ENCODE measurements at places on chromosomes 4 and X.

- DNase-seq = no peak
Observed at GRCh38 chr4:183260491-183261151, 59.5 kb downstream of the CLDN22 start.

DNA sequence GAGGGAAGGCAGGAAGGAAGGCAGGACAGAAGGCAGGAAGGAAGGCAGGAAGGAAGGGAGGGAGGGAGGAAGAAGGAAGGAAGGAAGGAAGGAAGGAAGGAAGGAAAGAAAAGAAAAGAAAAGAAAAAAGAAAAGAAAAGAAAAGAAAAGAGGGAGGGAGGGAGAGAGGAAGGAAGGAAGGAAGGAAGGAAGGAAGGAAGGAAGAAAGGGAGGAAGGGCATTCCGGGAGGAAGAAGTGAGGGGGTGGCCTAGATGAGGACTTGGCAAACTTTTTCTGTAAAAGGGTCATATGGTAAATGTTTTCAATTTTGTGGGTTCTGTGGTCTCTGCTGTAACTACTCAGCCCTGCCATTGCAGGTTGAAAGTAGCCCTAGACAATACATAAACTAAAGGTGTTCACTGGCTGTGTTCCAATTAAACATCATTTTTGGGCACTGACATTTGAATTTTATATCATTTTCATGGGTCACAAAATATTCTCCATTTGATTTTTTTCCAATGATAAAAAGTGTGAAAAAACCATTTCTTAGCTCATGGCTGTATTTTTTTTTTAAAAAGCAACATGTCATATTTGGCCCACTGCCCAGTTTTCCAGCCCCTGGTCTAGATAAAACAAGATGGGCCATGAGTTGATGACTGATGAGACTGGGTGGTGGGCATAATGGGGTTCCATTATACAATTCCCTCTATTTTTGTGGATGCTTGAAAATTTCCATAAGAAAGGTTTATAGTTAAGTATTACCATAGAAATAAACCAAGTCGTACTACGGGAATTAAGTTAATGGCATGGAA, 3.1 kb downstream of the ZNF630 start:
- DNase-seq = no peak

GRCh38 chr4:4659871-4660651, 118.2 kb upstream of the STX18 start:
- no peak for DNase-seq

- no peak for DNase-seq
Observed at GRCh38 chr4:161321706-161322105, 842.1 kb downstream of the FSTL5 start.

DNA sequence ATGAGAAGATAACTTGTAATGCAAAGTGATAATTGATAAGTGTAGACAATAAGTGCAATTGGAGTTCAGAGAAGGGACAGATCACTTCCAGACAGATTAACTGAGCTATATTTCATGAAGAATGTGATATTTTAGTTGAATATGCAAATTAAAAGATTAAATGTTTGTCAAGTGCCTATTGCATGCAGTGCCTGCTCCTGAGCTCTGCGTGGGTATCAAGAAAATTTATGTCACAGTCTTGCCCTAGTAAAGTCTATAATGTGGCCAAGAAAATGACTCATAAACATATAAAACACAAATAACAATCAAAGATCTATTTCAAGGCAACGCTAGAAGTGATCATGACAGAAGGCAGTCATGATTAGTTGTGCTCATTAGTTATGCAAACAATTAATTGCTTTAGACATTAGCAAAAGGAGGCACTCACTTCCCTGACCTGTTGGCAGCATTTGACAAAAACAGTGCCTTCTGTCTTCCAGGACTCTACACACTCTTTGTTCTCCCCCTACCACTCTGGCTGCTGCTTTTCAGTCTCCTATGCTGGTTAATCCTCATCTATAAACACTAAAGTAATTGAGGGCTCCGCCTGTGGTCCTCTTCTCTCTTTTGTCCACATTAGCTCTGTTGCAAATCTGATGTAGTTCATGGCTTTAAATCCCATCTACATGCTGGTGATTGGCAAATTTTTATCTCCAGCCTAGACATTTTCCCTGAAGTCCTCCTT, 47.7 kb downstream of the ARHGEF38 start:
- no peak for DNase-seq

DNA sequence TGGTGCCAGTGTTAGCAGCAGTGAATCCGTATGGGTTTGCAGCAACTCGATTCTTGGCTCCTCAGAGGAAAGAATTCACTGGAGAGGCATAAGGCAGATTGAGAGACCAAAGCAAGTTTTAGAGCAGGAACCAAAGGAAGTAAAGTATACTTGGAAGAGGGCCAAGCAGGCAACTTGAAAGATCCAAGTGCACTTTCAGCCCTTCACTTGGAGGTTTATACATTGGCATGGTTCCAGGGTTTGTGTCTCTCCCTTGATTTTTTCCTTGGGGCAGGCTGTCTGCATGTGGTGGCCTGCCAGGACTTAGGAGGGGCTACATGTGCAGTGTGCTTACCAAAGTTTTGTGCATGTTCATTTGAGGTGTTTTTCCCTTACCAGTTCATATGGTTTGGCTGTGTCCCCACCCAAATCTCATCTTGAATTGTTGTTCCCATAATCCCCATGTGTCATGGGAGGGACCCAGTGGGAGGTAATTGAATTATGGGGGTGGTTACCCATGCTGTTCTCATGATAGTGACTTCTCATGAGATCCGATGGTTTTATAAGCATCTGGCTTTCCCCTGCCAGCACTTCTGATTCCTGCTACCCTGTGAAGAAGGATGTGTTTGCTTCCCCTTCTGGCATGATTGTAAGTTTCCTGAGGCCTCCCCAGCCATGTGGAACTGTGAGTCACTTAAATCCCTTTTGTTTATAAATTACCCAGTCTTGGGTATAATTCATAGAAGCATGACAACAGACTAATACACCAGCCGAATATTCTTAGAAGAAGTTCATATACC, 86.2 kb upstream of the TSPAN5 start:
- no peak for DNase-seq

DNA sequence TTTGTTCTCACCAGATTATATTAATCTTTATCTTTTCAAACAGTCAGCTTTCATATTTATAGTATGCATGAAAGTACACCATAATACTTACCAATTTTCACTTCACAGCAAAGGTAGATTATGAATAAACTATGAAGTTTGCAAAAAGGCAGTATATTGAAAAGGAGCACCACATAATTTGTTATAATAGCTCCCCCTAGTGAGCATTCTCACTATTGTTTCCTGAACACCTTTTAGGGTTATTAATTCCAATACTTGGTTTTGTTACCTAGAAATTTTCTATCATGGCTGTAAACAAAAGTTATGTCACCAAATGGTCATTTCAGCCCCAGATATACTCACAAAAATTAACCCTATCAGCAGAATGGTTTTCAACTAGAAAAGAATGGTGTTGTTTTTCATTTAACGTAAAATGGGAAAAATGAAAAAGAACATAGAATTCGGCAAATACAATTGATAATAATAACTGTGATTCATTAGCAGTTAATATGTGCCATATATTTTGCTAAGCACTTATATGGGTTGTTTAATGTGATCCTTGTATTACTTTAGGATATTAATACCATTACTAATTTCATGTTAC, 30.2 kb upstream of the NKX6-1 start:
- DNase-seq = no peak

DNA sequence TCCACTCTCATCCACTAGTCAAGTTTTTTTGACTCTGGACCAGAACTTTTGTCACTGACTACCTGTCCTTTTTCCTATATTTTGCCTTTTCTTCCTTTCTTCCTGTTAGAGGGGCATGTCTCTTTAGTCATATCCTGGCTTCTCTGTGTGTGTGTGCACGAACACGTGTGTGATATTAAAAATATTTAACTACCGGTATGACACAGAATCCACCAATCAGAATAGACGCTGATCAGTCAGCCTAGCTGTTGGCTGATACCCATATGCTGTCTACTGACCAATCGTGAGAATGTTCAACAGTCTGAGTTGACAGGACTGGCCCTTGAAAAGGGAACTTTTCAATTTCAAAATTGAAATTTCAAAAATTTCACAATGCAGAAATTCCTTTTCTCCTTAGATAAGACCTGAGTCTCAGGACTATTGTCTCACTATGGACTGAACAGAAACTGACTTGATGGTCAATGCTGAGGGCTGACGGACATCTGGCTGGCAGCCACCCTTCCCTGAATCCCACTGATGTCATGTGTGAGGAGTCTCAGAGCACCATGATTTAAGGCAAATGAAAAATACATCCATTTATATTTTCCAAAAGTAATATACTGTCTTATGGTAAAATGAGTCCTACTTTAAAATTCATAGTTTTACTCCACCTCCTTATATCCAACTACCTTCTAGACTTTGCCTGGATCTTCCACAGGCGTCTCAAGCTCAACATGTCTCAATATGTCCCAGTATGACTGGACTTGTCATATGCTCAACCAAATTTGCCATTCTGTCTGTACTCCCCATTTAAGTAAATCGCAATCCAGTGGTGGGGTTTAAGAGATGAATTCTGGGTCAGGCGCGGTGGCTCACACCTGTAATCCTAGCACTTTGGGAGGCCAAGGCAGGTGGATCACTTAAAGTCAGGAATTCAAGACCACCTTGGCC, 78.0 kb downstream of the CHRNA9 start:
- no peak for DNase-seq

DNA sequence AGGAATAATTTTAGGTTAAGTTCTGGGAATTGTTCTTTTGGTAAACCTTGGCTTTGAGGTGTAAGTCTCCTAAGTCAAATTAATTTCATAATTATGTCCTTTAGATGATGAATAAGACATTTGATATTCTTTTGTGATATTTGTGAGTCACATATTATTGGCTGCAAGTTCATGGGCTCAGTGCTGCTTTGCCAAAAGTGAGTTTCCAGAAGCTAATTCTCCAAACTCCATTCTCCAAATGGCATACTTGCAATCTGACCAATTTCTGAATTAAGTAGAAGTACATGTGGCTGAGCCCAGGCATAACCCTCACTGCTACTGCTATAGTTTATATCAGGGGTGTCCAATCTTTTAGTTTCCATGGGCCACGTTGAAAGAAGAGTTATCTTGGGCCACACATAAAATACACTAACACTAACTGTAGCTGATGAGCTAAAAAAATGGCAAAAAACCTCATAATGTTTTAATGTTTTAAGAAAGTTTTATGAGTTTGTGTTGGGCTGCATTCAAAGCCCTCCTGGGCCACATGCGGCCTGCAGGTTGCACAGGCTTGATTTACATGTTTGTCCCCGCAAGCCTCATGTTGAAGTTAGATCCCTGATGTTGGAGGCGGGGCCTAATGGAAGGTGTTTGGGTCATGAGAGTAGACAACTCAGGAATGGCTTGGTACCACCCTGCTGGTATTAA, 196.1 kb downstream of the ZNF330 start:
- DNase-seq = no peak

DNA sequence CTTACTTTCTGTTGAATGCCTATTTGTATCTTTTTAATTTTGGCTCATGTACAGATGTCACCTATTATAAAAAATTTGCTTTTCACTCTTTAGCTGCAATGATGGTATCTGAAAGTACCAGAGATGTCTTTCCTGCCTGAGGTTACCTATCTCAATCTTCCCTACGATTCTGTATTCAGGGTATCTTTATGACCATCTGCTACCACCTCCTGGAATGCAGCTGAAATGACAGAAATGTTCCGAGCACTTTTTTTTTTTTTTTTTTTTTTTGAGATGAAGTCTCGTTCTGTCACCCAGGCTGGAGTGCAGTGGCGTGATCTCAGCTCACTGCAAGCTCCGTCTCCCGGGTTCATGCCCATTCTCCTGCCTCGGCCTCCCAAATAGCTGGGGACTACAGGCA, 136.4 kb downstream of the REPS2 start:
- no peak for DNase-seq

DNA sequence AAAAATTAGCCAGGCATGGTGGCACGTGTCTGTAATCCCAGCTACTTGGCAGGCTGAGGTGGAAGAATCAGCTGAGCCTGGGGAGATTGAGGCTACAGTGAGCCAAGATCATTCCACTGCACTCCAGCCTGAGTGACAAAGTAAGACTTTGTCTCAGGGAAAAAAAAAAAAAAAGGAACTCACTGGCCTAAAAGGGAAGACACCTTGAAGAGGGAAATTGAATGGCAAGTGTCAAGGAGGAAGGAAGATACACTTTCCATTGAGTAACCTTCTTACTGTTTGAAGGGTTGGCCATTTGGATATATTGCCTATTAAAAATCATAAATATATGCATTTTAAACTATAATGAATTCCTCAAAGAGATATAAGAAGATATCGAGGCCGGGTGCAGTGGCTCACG, 147.5 kb upstream of the FAM241A start:
- no peak for DNase-seq

- DNase-seq = no peak
Observed at GRCh38 chr4:13881892-13882291, 254.4 kb upstream of the BOD1L1 start.

- no peak for DNase-seq
Observed at GRCh38 chr4:170526471-170526870, 436.7 kb upstream of the AADAT start.

DNA sequence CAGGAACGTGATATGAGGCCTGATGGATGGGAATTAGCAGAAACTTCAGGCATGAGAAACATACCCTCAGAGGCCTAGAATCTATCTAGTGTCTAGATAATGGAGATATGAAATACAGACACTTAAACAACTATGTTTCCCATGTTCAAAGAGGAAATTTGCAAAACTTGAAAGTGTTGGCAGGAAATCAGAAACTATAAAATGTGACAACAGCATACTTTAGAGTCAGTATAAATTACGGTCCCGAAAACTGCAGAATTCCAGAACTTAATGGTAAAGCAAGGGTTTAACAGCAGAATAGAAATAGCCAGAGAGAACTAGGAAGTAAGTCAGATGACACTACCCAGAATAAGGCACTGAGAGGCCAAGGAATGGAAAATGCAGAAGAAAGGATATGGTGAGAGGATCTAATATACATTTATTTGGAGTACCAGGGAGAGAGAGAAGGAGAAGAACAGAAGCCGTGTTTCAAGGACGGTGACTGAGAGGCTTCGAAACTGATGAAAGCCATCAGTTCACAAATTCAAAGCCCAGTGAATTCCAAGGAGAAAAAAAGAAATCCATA, 7.4 kb downstream of the HTT-AS start:
- DNase-seq = no peak

GRCh38 chr4:66613591-66613990, 931.7 kb downstream of the CENPC start:
- no peak for DNase-seq

- DNase-seq = no peak
Observed at GRCh38 chr4:68368691-68369131, 18.8 kb upstream of the YTHDC1 start.

DNA sequence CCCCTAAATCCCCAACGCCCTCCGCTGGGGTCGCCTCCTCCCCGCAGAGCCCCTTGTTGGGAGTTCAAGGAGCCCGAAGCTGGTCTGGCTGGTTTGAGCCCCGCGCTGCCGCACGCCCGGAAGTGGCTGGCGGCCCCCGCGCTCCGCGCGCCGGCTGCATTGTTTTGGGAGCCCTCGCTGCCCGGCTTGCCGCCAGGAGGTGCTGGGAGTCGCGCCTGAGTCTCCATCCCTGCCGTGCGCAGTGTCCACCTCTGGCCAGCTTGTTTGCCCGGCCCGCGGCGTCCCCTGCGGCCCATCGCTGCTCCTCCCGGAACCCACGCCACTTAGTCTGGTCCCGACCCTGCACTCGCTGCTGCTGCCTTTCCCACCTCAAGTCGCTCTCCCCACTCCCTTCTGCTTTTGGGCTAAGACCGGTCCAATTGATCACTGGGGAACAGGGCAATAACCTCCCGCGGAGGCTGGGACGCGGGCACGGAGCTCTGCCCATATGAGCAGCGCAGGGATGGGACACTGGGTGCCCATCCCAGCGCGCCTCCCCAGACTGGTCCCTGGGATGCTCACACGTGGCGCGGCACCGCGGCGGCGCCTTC, 2.2 kb upstream of the SFRP2 start:
- DNase-seq = no peak

Measured in stimulated activated CD8-positive, alpha-beta memory T cell treated with anti-CD3 and anti-CD28 coated beads, Interleukin-2, amount 100 ng/mL, for 1 hour (primary cell).